ENCODE measurements at places on chromosomes 2 and 18. TPM values are rescaled to one million over a fixed set of nuclear protein-coding genes. Genes with fewer than 3 reads are reported as not detected.

Gene SNRPD1
- total RNA-seq, result 22.5 TPM

Gene UBXN2A
- total RNA-seq, result 19.6 TPM

Gene SOX11
- 5.6 TPM for total RNA-seq

Gene SERPINB7
- total RNA-seq, result not detected

Gene SEPTIN10
- 45.6 TPM for total RNA-seq

Gene RAB11FIP5
- total RNA-seq, result 43.7 TPM

Gene SIX2
- total RNA-seq, result 1.8 TPM

Gene IL36G
- total RNA-seq, result not detected

Gene UNC80
- total RNA-seq, result 0.36 TPM

Gene SRD5A2
- total RNA-seq, result not detected

Gene CAPN13
- not detected for total RNA-seq

Gene MYOM1
- total RNA-seq, result 666 TPM

Gene SYT4
- total RNA-seq, result not detected

Gene UGT1A6
- total RNA-seq, result not detected

Gene RNF181
- total RNA-seq, result 92.0 TPM

Gene MATN3
- not detected for total RNA-seq

Gene AQP12B
- total RNA-seq, result not detected

Gene STEAP3
- 17.9 TPM for total RNA-seq

Gene SNORC
- total RNA-seq, result 0.74 TPM

Gene CFAP210
- not detected for total RNA-seq

Gene IL36RN
- not detected for total RNA-seq

Gene PKP4
- 42.2 TPM for total RNA-seq

Gene LYPD6B
- not detected for total RNA-seq

Gene MRO
- total RNA-seq, result 4.2 TPM

Gene ASB18
- total RNA-seq, result 49.8 TPM

Gene TMEM37
- total RNA-seq, result 2.0 TPM

Gene MC2R
- total RNA-seq, result not detected

Gene SCN3A
- 0.56 TPM for total RNA-seq

Gene PNPT1
- total RNA-seq, result 22.5 TPM

Gene MYO5B
- 0.61 TPM for total RNA-seq

Gene CD28
- total RNA-seq, result 0.72 TPM

Gene ECEL1
- 0.20 TPM for total RNA-seq

Gene GALNT3
- not detected for total RNA-seq

Gene CABLES1
- 7.2 TPM for total RNA-seq

Gene CCDC150
- 1.3 TPM for total RNA-seq

Gene RIT2
- not detected for total RNA-seq

Gene GLI2
- total RNA-seq, result 0.75 TPM

Gene IMMT
- 315 TPM for total RNA-seq

Gene CDKL4
- total RNA-seq, result 0.67 TPM

Gene POTEJ
- total RNA-seq, result not detected

Gene ABCG8
- not detected for total RNA-seq

Gene ANKRD29
- 6.0 TPM for total RNA-seq

Gene DNMT3A
- 21.7 TPM for total RNA-seq

Gene PSMG2
- 57.0 TPM for total RNA-seq

Gene C2orf66
- total RNA-seq, result not detected

Gene LONRF2
- total RNA-seq, result 14.7 TPM

Gene TFPI
- 25.0 TPM for total RNA-seq

Measured in heart left ventricle (tissue), 16 donors.